ENCODE measurements at places on chromosomes 7 and 10. TPM values are rescaled to one million over a fixed set of nuclear protein-coding genes. Genes with fewer than 3 reads are reported as not detected.

DNA sequence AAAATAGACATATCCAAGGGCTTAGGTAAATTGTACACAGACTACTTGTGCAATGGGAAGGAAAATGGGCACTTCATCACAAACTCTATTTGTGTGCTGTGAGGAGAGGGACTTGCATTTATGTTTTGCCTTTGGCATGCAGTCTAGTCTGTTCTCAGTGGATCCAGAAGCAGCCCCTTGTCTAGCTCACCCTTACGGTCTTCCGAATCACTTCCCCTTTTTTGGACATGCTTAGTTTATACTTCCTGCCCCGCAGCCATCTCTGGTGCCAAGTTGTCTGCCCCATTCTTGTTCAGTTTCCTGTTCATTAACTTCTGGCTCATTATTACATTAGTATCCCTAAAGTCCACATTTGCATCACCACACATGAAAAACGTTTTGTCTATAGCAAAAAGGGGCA, 161.6 kb downstream of the NRCAM start:
- no peak for DNase-seq
- H3K27me3 ChIP-seq: peaks cover 6% of the 10 kb centered on the region
- no peaks in the 10 kb centered on the region for H3K4me1 ChIP-seq
- H3K36me3 ChIP-seq: no peaks in the 10 kb centered on the region

DNA sequence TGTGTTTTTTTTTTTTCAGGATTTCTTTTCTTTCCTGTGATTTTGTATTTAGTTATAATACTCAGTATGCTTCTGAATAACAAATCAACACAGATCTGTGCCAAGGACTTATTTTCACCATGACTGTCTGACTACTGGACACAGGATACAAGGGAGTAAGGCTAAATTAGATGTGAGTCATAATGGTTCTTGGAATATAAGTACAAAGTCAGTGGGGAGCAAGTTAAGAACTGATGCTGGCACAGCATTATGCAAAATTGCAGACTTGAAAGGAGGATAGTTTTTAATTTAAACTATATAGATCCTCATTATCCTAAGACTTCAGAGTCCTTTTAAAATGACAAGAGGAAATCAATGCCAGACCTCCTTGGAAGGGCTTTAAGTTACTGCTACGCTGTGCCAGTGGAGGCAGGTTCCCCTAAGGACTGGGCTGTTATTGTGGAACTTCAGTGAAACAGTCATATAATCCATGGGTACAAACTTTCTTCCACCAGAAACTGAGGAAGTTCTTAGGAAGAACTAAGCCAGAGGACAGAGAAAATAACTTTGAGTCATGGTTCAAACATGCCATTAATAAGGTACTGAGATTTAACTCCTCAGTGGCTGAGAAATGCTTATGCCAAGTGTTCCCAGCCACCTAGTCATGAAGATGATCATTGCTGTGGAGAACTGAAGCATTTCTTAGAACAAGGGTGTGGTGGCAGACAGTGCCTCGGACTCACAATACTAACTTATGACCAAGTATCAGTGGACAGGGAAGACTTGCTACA, 531.2 kb downstream of the HTR7 start:
- no peaks in the 10 kb centered on the region for H3K36me3 ChIP-seq
- no peaks in the 10 kb centered on the region for H3K27me3 ChIP-seq
- DNase-seq: no peak
- no peak overlapping the region for H3K27ac ChIP-seq
- no peaks in the 10 kb centered on the region for H3K4me1 ChIP-seq
- H3K4me3 ChIP-seq: no peak overlapping the region

- H3K4me3 ChIP-seq: no peak overlapping the region
- no peak for DNase-seq
These were observed 84.2 kb downstream of the NPY start for GRCh38 chr7:24368161-24368560.

- no peaks in the 10 kb centered on the region for H3K4me1 ChIP-seq
- no peak overlapping the region for H3K27ac ChIP-seq
- no peaks in the 10 kb centered on the region for H3K36me3 ChIP-seq
- no peak overlapping the region for H3K4me3 ChIP-seq
These were observed 26.4 kb downstream of the C10orf71 start for GRCh38 chr10:49325131-49325915.

DNA sequence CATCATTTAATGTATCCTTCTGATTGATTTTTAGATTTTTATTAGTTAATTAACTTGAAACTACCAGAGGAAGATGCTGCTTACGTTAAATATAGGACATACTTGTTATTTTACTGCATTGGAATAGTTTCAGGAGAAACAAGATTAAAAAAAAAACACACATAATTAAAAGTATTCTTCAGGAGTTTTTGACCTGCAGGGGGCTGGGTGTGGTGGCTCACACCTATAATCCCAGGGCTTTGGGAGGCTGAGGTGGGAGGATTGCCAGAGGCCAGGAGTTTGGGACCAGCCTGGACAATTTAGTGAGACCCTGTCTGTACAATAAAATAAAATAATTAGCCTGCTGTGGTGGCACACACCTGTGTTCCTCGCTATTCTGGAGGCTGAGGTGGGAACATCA, 10.7 kb downstream of the CBLL1 start:
- H3K36me3 ChIP-seq: peaks cover 69% of the 10 kb centered on the region
- H3K4me3 ChIP-seq: no peak overlapping the region
- H3K27me3 ChIP-seq: no peaks in the 10 kb centered on the region
- no peak for DNase-seq

DNA sequence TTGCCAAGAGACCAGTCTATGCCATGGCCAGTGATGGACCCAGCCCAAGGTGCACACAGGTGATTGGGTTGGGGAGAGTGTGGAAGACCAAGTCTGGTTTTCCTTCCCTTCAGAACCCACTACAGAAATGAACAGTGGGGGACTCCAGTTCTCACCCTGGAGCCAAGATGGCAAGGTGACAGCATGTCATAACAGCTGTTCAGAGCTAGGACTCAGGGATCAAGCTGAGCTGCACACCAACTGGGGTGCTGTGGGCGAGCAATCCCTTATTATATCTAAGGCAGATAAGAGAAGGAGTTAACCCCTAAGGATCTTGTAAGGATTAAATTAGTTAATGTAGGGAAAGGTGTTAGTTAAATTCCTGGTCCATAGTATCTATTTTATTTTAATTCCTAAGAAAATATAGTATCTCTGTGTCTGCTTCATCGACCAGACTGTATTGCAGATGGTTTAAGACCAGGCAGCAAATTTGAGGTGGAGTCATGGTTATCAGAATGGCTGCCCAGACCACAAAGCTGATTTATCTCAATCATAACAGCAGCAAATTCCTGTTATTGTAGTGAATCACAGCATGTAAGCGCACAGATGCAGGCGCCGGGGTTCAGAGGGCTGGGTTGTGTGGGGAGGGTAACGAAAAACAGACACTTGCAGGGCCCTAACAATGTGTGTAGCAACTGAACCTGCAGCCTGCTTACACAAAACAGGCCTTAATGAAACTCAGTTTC, 208.7 kb upstream of the ZNF32 start:
- peak; percentile 14 for DNase-seq
- no peaks in the 10 kb centered on the region for H3K27me3 ChIP-seq
- no peak overlapping the region for H3K4me3 ChIP-seq
- no peak overlapping the region for H3K27ac ChIP-seq
- H3K4me1 ChIP-seq: no peaks in the 10 kb centered on the region

The FFAR4 gene
- not detected for total RNA-seq

GRCh38 chr10:21314906-21315644, 210.4 kb downstream of the SKIDA1 start:
- H3K27me3 ChIP-seq: no peaks in the 10 kb centered on the region
- no peak overlapping the region for H3K27ac ChIP-seq
- H3K4me3 ChIP-seq: no peak overlapping the region
- no peak for DNase-seq

GRCh38 chr7:81924494-81924893, 154.6 kb upstream of the HGF start:
- no peaks in the 10 kb centered on the region for H3K27me3 ChIP-seq
- H3K4me1 ChIP-seq: no peaks in the 10 kb centered on the region

The AMZ1 gene
- total RNA-seq: 0.88 TPM

The TBXAS1 gene
- total RNA-seq: 28.7 TPM

DNA sequence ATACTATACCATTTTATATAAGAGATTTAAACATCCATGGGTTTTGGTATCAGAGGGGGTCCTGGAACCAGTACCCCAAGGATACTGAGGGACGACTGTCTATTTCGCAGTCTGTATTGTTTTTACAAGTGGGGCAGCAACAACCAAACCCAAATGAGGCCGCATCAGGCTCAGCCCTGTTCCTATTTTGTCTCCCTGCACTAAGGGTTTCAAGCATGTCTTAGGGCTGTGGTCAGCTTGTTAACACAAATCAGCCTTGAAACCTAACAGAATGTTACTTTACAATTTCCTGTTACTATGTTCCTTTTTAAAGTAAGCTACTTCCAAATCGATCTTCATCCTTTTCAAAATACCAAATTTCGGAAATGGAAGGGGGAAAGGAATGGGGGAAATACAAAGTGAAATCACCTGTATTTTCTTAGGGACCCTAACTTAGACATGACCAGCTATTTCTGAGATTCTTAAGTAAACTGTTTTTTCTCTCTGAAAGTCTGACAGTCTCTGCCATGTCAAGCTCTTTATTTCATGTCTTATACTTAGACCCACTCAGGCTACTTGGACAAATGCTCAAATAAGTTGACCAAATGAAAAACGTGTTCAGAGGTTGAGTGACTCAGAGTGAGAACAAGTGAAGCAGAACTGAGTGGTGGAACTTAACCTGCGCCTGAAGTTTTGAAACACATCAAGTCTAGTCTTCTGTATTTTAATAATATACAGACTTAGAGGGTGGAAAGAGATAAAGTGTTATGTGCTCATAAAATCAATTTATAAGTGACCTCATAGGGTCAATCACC, 75.8 kb downstream of the C1GALT1 start:
- no peaks in the 10 kb centered on the region for H3K27me3 ChIP-seq
- H3K4me3 ChIP-seq: peak overlapping the region; percentile 28
- H3K4me1 ChIP-seq: peaks cover 50% of the 10 kb centered on the region
- H3K36me3 ChIP-seq: peaks cover 44% of the 10 kb centered on the region
- peak; percentile 19 for DNase-seq

- H3K27me3 ChIP-seq: no peaks in the 10 kb centered on the region
- H3K4me1 ChIP-seq: no peaks in the 10 kb centered on the region
- H3K27ac ChIP-seq: no peak overlapping the region
- no peak for DNase-seq
- no peaks in the 10 kb centered on the region for H3K36me3 ChIP-seq
These were observed 89.7 kb downstream of the POLR1F start for GRCh38 chr7:19619122-19619521.

GRCh38 chr10:11227103-11227502, 209.4 kb downstream of the CELF2 start:
- peak overlapping the region; percentile 89 for H3K27ac ChIP-seq
- DNase-seq: no peak
- H3K27me3 ChIP-seq: no peaks in the 10 kb centered on the region

The GOLGA7B gene
- total RNA-seq: 10.5 TPM

DNA sequence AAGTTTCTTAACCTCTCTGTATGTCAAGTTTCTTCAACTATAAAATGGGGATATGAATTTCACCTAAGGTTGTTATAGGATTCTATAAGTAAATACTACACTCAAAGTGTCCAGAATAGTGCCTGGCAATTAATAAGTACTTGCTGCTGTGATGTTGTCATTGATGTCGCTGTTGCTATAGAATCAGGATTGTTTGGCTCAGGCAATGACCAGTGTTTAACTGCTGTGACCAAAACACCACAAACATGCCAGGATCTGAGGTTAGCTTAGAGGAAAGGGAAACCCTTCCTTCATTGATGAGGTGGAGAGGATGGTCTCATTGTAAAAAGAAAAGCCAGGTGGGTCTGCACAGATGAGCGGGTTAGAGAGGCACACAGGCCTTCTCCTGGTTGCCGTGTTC, 223.1 kb upstream of the INHBA start:
- H3K4me3 ChIP-seq: no peak overlapping the region
- peaks cover 3% of the 10 kb centered on the region for H3K4me1 ChIP-seq
- no peak overlapping the region for H3K27ac ChIP-seq
- H3K27me3 ChIP-seq: peaks cover 19% of the 10 kb centered on the region
- no peak for DNase-seq

GRCh38 chr7:1978656-1979590, 253.8 kb downstream of the MAD1L1 start:
- H3K27me3 ChIP-seq: no peaks in the 10 kb centered on the region
- H3K36me3 ChIP-seq: peaks cover 7% of the 10 kb centered on the region
- H3K4me3 ChIP-seq: no peak overlapping the region
- no peak for DNase-seq

DNA sequence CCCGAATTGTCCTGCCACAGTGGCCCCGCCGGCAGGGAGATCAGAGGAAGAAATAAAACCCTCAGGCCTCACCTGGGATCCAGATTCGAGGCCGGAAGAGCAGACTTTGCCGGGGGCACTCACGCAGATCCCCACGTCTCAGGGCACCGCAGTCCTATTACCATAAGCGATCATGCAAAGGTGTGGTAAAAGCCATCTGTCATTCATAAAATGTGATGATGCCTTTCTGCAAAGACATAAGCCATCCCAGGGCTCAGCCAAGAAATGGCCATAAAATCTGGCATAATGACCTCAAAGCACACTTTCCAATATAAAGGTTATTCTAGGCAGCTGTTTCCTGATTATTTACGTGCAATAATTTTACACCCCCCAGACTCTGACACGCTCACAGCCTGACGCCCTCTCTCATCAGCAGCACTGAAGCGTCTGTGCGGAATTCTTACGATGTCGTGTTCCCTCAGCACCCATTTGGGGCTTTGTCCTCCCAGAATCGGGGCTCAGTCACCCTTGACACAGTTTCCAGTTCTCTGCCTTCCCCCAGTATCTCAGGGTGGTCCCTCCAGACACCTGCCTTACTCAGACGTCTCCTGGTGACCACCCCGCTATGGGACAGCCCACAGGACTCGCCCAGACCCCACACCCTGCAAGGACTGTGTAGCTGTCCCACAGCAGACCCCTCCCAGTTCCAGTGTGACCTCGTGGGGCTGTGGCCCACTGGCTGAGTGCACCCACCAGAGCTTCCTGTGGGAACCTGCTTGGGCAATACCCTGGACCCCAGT, 74.3 kb upstream of the FAM20C start:
- no peak overlapping the region for H3K27ac ChIP-seq
- peaks cover 9% of the 10 kb centered on the region for H3K27me3 ChIP-seq
- H3K4me1 ChIP-seq: no peaks in the 10 kb centered on the region
- no peaks in the 10 kb centered on the region for H3K36me3 ChIP-seq
- DNase-seq: no peak
- H3K4me3 ChIP-seq: no peak overlapping the region

The PLAC9 gene
- not detected for total RNA-seq

All from activated CD4-positive, alpha-beta memory T cell treated with anti-CD3 and anti-CD28 coated beads, Interleukin-2, amount 10 ng/mL, durations not matched to agents 7 days and 5 days (primary cell).